ENCODE measurements at places on chromosomes 1 and 21.

GRCh38 chr21:41639766-41640165, 127.1 kb downstream of the RIPK4 start:
- no peak for DNase-seq

GRCh38 chr1:99613716-99614115, 32.2 kb upstream of the PALMD start:
- DNase-seq = no peak

- DNase-seq = no peak
Observed at GRCh38 chr1:45485949-45486348, 5.0 kb downstream of the TESK2 start.

DNA sequence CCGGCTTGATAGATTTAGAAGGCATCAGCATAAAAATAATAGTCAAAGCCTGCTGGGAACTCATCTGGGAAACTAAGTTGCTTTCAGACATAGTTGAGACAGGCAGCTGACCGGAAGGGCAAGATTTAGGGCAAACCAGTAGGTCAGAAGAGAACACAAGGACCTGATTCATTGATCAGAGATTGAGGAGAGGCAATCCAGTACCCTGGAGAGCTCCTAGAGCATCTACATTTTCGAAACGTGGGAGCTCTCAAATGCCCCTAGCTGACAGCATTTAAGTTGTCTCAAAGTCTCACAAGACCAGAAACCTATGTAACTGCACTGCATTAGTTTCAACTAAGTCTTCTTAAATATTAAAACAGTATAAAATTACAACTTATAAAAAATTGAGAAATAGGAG, 22.9 kb upstream of the MTF2 start:
- no peak for DNase-seq

GRCh38 chr1:114352797-114353196, 158.2 kb downstream of the TRIM33 start:
- peak; percentile 6 for DNase-seq

DNA sequence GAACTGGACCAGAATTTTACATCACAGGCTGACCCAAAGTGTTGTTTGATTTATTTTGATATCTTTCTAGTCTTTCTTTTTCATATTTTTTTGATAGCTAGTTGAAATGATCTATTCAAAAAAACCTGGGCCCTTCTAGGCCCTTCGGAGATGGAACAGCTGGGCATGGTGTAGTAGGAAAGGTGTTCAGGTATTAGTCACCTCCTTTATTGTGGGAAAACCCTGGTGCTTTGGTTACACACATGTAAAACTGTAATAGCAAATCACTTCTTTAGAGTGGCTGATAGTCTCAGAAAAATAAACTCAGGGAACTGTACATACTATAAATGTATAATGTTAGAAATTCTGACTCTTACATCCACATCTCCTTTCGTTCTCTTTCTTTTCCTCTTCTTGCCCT, 234.5 kb downstream of the PLA2G4A start:
- no peak for DNase-seq

- no peak for DNase-seq
Observed at GRCh38 chr1:57270927-57271698, 152.7 kb downstream of the DAB1 start.

- DNase-seq = no peak
Observed at GRCh38 chr1:243927381-243927780, 77.3 kb upstream of the AKT3 start.

DNA sequence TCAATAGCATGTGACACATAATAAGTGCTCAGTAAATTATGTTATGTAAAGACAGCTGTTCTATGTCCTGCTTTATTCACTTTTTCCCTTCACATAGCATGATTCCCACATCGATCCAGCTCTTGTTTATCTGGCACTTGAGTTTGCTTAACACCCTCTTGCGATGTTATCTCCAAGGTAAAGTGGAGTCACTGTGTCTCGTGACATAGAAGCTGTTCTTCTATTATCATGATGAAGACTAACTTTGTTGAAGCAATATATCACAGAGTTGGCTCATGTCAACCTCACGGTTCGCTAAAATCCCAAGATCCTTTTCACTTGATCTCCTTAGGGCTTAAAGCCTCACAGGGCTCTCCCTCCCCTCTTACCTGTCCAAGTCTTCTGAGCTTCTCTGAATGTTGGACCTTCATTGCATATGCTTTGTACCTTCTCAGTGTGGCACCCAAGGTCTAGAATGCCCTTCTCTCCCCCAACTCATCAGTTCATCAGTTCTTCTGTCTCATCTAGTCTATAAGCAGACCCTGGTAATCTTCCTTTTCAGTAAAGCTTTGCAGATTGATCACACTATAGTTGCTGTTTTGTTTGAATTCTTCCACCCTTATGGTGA, 38.0 kb downstream of the PLXNA2 start:
- peak; percentile 77 for DNase-seq

DNA sequence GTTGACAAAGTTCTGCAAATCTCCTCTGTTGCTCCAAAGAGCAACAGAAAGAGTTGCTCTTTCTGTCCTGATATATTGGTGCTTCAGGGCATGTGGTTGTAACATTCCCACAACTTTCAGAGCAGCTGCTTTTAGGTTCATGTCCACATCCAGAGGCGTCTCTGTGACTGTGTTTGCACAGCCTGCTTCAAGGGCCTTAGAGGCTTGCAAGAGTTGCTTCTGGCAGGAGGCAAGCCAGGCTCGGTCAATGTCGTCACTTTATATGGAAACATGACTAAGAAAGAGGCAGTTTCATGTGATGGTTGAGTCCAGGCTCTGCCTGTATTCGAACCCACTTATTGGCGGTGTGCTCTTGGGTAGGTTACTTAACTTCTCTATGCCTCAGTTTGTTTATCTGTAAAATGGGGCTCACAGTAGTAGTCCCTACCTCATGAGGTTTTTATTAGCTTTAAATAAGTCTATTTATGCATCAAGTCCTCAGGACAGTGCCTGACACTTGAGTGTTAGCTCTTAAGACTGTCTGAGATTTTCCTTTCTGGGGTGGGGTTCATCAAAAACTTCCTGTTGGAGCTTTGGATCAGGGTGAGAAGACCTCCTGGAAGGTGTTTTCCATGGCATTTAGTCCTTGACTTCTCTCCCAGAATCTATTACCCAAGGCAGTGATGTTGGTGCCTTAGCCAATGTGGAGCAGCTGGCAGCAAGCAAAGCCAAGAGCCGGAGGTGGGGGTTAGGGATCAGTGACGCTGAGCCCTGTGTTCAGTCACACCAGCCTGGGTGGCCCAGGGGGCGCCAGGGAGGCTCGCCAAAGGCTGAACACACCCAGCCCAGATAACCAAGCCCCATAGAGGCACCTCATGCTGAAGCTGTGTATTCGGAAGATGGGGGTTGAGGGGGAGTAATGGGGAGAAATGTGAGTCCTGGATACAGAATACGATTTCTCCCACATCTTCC, 18.9 kb downstream of the LHX4 start:
- no peak for DNase-seq

DNA sequence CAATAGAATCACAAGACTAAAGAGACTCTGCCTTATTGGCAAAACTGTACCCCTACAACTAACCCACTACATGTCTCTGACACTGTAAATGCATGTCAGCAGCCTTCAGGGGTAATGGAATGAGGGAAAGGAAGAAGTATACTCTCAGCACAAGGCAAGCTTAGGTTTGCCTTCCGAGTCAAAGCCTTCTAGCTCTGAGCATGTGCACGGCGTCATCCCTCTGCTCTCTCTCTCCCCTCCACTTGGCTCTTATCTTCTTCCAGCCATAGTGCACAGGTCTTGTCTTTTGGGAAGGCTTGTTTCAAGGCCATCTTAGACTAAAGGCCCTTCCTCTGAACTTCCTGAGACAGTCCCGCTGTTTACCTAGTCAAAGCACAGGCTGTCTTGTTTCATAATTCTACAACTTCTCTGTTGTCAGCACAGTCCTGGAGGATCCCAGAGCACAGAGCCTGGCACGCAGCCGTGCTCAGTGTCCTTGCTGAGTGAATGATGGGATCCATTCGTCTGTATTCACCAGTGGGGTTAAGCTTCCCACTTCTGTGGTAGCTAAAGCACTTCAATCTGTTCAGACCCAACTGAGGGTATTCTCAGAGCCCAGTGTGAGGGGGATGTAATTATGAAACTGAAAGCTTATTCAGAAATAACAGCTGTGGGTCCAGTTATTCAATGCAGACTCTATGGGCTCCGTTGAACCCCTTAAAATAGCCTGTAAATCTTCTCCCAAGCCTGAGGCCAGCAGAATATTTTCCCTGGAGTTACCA, 166.5 kb upstream of the PLD5 start:
- no peak for DNase-seq

DNA sequence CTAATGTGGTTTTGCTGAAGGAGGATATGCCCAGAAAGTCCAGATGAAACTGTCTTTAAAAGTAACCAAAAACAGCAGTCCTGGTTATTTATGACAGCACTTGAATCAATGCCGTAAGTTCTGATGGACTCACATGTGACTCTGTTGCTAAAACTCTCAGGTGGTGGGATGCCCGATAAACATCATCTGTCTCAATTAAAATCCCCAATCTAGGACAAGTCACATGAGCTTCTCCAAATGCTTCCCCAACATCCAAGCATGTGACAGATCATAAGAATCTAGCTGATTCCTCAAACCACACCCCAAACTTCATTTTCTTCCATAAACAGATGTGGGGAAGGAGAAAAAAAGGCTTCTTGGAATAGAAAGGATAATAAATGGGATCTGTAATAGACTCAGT, 786 bp upstream of the CTSK start:
- DNase-seq = no peak

GRCh38 chr1:9825093-9826074, 1.6 kb upstream of the CLSTN1 start:
- peak; percentile 75 for DNase-seq

DNA sequence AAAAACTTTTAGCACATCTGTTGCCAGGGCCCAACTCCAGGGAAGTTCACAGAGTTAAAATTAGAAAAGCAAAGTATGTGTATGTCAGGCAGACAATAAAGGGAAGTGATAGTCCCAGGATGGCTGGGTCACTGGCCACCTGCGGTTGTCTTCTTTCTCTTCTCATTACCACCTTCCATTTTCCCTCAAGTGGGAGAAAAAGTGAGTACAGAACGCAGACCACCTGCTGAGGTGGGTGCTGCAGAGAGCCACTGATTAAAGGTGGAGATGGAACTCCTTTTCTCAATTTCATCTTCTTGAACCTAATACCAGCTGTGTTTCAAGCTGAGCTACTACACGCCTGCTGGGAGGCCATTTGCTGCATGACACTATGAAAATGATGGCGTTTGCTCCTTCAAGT, 88.8 kb upstream of the PDE4B start:
- DNase-seq = no peak

DNA sequence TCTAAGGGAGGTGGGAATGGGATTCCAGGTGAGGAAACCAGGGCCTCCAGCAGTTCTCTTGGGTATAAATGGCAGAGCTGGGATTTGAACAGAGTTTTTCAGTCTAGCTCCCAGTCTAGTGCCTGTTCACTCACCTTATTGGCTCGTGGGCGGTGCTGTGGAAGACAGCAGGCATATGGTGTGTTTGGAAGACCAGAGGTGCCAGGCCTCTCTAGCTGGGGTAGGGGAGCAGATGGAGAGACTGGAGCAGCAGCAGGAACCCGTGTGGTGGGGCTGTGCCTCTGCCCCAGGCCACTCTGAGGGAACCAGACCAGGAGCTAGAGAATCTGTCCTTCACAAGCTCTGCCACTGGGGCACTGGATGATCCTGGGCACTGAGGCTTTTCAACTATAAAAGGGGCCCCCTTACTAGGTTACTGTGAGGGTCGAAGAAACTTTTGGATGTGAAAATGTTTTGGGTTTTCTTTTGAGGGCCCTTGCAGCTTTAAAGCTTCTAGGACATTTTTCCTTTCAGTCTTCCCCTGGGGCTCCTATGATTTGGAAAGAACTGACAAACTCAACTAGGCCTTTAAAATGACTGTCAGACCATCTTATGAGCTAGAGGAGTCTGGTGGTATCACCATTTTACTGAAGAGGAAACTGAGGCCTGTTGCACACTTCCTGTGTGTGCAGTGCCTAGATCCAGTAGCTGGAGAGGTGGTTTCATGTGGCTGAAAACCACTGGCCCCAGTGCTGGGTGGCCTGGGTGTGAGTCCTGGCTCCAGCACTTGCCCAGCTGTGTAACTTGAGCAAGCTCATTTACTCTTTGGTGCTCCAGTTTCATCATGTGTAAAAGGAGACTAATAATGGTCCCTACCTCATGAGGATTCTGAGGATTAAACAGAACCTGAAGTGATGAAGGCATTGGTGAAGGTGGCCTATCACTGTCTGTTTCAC, 6.1 kb downstream of the DMRTB1 start:
- no peak for DNase-seq

DNA sequence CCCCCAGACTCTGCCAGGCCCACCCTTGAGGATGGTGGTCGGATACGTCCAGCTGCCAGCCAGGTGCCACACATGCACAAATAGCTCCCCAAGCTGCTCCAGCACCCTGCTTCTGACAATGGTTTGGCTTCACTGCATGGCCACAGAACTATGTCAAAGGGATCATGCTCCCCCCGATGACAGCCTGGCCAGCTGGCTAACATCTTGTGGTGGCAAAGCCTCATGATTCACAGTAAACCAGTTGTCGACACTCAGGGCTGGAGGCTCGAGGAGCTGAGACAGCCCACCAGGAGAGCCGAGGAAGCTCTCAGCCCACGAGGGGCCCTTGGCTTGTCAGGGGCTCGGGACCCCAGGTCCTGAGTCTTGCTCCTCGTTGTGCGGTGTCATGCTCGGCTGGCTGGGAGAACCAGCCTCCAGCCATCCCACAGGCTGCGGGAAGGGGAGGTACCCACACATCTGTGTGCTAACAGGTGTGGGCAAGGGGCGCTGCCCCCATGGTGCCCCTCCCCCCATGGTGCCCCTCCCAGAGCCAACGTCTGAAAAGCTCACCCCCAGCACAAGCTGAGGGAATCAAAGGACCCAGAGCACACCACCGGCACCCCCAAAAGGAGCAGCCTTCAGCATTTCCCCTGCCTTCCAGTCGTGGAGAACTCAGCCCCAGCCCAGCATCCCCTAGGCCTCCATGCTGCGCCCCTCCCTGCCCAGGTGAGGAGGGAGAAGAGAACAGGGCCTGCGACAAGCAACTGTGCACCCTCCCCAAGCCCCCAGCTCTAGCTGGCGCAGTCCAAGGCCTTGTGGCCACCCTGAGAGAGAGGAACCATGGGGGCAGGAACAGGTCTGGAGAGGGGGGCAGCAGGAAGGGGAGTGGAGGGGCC, 41.2 kb downstream of the KIF21B start:
- no peak for DNase-seq

GRCh38 chr1:61253912-61254633, 171.7 kb downstream of the NFIA start:
- no peak for DNase-seq

DNA sequence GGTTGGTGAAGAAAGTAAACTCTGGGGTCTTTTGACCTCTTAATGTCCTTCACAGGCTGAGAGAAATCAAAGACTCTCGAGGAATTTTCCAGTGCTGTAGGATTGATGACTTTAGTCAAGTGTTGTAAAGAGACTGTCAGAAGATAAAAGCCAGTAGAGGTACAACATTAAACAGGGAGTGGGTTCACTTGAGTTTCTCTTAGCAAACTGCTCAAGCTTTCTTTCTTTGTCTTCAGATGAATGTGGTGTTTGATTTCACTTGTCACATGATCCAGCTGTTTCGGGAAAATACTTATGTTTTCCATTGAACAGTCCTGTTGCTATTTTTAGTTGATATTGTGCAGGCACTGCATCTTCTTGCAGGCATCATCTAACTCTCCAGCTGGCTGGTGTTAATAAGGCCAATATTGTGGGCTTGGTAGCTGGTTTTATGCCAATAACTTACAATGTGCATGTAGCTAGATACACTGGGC, 45.6 kb downstream of the XCL2 start:
- peak; percentile 73 for DNase-seq

- DNase-seq = no peak
Observed at GRCh38 chr21:29130270-29130969, at the start of gene MAP3K7CL. Gene MAP3K7CL (plus strand): TSS chr21:29130644. CDS start chr21:29133345, 2,701 bp downstream.
